ENCODE measurements at places on chromosomes 1 and 21.
A peak's percentile ranks its signal among the peaks of the same experiment; 100 is the strongest.

DNA sequence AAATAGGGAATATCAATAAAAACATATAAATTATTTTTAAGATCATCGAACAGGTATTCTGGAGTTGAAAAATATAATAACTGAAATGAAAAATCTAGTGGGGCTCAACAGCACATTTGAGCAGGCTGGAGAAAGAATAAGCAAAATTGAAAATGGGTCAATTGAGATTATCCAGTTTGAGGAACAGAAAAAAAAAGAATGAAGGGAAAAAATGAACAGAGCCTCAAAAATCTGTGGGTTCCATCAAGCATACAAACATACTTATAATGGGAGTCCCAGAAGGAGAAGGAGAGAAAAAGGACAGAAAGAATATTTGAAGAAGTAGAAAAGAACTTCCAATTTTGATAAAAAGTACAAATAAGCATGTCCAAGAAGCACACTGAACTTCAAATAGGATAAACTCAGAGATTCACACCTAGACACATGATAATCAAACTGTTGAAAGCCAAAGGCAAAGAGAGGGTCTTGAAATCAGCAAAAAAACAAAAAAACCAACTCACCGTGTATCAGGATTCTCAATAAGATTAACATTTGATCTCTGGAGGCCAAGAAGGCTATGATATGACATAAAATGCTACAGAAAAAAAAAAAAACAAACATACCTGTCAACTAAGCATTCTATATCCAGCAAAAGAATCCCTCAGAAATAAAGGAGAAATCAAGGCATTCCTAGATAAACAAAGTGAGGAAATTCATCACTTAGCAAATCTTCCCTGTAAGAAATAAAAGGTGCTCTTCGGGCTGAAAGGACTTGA, 5.4 kb upstream of the COQ8A start:
- no peak for DNase-seq

DNA sequence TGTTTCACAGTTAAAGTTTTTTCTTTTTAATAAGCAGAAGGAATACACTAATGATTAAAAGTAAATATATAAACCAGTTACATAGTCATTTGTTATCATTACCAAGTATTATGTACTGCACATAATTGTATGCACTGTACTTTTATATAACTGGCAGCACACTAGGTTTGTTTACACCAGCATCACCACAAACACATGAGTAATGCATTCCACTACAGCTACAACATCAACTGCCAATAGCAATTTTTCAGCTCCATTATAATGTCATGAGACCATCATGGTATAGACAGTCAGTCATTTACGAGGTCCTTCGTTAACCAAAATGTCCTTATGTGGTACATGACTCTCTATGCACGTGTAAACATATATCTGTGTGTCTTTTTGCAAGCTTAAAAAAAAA, 35.2 kb downstream of the SCYL3 start:
- no peak for DNase-seq

DNA sequence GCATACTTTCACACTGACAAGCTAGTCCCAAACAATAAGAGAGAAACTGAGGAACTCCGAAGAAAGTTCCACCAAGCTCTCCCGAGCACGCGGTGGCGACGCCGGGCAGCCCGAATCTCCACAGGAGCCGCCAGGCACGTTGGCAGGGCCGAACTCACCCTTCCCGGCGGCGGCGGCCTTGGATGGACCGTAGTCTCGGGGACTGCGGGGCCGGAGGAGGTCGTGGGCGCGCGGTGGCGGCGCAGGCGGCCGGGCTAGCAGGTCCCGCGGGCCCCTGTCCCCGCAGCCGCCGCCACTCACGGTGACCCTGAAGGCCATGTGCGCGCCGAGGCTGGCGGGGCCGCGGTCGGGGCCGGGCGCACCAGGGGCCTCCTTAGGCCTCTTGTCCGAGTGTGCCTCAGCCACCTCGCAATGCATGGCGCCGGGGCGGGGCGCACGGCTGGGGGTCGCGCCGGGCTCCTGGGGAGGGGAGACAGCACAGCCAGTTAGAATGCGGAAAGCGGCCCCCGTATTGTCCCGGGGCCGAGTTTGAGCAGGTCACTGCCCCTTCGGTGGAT, 1.2 kb downstream of the GLIS1 start:
- DNase-seq, result peak; percentile 24

DNA sequence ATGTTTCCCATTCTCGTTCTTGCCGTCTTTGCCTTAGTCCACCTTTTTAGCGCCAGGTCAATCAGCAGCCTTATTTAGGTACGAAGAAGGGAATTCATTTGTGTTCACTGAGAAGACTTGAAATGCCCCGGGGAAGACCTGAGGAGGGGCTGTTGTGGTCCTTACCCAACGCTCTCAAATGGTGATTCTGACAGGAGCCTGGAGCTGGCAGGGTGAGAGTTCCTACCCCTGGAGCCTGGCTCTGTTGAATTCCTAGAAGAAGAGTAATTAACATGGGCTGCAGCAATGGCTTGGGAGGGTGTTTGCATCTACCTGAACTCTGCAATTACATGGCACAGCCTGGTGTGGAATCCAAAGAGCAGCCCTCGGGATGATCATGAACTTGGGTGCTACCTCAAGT, 76.9 kb upstream of the DSCAM start:
- no peak for DNase-seq

GRCh38 chr1:212977781-212978645, 27.7 kb downstream of the VASH2 start:
- no peak for DNase-seq

- no peak for DNase-seq
Measured at GRCh38 chr1:165073185-165074007, 283.1 kb downstream of the LMX1A start.

GRCh38 chr1:164702216-164702615, 143.2 kb downstream of the PBX1 start:
- no peak for DNase-seq

GRCh38 chr1:163914785-163915413, 593.1 kb downstream of the NUF2 start:
- no peak for DNase-seq

GRCh38 chr1:24203404-24203803, 16.3 kb upstream of the IFNLR1 start:
- peak; percentile 52 for DNase-seq

- DNase-seq, result no peak
Measured at GRCh38 chr21:36099000-36099399, 29.2 kb downstream of the CBR1 start.

DNA sequence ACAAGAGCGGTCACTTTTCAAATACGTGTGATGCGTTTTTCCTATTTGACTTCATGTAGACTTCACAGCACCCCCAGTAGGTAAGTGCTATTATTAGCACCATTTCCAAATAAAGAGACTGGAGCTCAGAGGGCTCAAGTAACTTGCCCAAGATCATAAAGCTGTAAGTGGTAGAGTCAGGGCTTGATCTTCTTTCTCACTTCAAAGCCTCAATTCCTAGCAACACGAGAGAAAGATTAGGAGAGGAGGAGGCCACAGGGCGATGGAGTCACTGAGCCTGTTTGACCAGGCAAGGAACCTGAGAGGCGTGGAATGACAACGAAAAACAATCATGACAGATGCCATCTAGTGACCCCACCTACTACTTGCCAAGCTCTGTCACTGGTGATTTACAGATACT, 181.0 kb downstream of the FOXD2 start:
- DNase-seq, result no peak

GRCh38 chr21:15406791-15407190, 323.0 kb upstream of the USP25 start:
- DNase-seq, result no peak

- DNase-seq, result no peak
Measured at GRCh38 chr1:90826834-90827233, 109.7 kb upstream of the BARHL2 start.

DNA sequence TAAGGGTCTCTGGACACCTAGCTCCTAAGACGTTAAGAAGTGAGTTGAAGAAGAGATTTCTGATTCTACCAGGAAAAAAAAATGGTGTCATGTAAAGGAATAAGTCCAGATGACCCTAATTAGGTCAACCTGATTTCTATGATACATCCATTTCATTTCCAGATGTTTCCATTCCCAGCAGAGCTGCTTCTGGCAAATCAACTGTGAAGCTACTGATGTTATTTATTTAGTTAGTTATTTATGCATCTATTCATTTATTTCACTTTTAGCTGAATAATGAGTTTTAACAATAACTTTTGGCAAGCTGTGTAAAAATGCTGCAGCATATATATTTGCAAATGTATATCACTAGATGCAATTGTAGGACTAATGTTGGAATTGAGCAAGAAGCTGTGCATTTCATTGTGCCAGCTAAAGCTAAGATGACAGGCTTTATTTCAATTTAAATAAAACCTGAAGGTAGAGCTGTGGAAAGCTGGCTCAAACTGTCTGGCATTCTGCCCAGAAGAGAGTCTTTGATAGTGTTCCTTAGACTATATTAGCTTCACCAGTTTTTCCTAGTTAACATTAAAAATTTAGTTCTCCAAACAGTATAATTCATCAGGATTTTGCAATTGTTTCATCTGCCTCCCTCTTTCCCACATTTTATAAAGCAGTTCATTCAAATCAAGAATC, 1164.4 kb upstream of the ADGRL4 start:
- DNase-seq, result no peak

DNA sequence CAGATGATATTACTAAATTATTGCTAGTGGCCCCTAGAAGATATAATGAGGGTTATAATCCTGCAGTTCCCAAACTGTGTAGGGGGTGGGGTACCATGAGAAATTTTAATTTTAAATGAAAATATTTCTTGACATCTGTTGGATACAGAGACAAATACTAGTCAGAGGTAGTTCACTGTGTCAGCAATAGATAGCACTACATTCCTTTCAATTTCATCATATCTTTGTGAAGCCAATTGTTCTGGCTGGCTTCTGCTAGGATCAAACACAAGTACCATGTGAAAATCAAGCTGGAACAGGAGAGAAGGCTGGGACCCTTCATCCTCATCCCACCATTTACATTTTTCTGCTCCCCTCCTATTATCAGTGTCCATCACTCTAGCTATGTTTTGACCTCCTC, 208.1 kb downstream of the USH2A start:
- DNase-seq, result no peak

DNA sequence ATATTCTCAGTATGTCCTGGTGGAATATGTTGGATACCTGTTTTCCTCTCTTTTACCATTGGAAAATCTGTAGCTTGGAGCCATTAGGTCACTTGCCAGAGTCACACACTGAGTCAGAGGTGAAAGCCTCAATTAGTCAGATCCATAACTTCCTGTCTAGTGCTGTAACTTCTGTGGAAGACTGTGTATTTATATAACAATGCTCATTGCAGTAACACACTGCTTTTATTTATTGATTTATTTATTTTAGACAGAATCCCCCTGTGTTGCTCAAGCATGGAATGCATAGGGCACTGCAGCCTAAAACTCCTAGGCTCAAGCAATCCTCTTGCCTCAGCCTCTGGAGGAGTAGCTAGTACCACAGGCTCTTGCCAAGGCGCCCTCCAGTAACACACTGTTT, 1.3 kb upstream of the DOCK7 start:
- DNase-seq, result no peak

DNA sequence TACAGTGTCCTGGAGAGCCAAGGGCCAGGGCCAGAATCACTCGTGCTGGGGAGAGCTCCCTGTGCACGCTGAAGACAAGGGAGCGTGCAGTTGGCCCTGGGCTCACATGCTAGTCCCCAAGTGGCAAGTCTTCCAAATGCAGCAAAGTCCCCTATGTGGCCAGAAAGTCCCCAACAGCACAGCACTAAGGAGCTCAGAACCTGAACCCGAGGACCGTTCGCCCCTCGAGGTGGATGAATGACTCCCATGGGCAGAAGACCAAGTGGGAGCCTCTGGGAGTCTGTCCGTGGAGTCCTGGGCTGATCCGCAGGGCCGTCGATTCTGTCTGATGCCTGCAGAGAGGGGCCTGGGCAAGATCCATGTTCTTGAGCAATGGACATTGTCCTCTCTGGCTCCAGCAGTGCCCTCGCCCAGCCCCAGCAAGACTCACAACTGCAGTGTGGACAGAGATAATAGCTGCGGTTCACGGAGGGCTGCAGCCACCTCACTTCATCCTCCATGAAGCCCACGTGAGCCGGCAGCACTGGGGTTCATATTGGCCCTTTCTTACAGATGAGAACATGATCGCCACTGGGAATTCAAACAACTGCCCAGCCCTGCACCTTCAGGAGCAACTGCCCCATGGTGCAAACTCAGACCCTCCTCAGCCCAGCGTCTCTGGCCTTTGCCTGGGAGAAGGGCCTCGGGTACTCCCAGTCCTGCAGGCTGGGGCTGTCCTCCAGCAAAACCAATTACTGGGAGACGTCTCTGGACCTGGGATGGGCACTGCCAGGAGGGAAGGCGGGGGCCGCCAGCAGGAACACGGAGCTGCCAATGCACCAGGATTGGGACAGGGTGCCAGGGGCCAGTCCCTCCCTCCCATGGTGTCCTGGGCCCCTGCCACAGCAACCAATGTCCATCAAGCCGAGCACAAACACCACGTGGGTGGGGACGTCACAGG, 243.7 kb downstream of the NPHP4 start:
- DNase-seq, result no peak

DNA sequence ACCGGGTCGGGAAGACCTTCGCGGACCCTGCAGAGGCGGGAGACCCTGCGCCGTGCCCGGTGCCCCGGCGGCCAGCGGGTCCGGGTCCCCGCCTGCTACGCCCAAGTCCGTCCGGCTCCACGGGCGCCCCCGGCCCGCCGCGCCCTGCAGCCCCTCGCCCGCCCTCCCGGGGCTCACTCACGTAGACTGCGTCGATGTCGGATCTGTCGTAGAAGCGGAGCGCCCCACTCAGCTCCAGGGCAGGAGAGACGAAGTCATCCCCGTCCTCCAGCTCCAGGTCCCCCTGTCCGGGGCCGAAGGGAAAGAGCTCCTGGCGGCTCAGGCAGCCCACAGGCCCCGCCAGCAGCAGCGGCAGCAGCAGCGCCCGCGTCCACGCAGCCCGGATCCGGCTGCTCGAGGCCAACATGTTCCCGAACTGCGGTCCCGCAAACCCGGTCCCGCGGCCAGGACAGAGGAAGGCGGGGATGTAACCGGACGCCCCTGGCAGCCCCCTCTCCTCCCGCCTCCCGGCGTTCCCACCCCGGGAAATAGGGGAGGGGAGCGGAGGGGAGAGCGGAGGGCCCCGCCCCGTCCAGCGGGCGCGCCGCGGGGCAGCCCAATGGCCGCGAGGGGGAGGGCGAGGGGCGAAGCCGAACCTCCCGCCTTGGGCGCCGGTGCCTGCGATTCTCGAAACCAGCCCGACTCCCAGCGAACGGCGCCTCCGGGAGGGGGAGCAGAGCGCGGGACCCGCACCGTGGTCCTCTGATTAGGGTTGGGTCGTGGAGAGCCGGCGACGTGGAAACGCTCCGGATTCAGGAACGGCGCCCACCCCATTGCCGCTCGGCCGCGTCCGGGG, at the start of gene NID1:
NID1 (minus strand) TSS at position 417 of the 835 bp plus-strand sequence; CDS start at position 406, 11 bp downstream.
- DNase-seq, result peak; percentile 49

All from activated T-cell treated with anti-CD3 and anti-CD28 coated beads, Interleukin-2, amount 50 U/mL, for 48 hours (primary cell).